Stimulated activated CD4-positive, alpha-beta T cell treated with anti-CD3 and anti-CD28 coated beads, TNF-alpha, amount 100 ng/mL, for 4 hours (primary cell): ENCODE measurements at places on chromosomes 7 and 10.

GRCh38 chr7:129530795-129531391 lies 28.6 kb downstream of the SMKR1 start:
- no peak for DNase-seq

- DNase-seq: no peak
These were observed 58.6 kb upstream of the KCNIP2 start for GRCh38 chr10:101902032-101902819.

DNA sequence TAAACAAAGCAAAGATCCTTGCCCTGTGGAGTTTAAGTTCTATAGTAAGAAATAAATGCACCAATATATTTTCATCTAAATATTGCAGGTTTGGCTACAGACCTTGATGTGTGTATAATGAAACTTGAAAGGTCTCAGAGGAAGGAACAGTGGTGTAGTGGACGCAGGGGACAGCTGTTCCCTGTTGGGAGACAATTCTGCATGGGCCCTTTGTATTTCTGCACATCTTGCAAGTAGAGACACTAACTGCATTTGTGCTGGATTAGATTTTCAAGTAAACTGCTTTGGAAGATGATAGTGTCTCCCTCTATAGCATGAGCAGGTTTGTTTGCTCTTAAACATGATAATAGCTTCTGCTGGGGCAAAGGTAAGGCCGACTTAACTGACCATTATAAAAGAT lies 57.5 kb upstream of the FAM133B start:
- DNase-seq: no peak

DNA sequence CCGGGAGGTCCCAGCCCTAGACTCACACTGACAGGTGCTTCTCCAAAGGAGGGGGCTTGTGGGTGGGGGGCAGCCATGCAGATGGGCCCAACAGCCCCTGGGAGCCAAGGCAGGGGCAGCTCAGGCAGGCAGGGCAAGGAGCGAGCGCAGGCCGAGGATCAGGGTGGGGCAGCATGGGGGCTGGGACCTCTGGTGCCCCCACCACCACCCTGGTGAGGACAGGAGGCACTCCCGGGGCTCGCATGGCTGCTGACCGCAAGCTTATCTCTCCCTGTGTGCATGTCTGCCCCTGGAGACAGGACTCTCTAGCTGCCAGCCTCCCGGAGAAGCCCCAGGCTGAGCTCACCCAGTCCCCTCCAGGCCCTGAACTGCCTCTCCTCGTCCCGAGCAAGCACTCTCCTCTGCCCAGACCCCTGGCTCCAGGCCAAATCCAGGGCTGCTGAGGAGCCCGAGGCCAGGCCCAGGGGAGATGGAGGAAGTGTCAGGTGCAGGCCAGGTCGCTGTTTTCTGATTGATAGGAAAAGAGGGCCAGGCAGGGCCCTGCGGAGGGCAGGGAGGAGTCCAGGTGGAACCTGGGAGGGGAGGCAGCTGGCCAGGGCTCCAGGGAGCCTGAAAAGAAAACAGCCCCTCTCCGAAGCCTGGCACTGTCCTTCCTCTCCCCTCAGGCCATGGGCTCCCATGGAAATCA lies 39.0 kb downstream of the PDGFA start:
- no peak for DNase-seq

GRCh38 chr10:83917537-83918506 lies 221.5 kb upstream of the GHITM start:
- no peak for DNase-seq

- no peak for DNase-seq
These were observed 349.5 kb upstream of the ZNF32 start for GRCh38 chr10:43998021-43998809.

GRCh38 chr10:132848291-132848701 lies 62.3 kb upstream of the NKX6-2 start:
- no peak for DNase-seq

DNA sequence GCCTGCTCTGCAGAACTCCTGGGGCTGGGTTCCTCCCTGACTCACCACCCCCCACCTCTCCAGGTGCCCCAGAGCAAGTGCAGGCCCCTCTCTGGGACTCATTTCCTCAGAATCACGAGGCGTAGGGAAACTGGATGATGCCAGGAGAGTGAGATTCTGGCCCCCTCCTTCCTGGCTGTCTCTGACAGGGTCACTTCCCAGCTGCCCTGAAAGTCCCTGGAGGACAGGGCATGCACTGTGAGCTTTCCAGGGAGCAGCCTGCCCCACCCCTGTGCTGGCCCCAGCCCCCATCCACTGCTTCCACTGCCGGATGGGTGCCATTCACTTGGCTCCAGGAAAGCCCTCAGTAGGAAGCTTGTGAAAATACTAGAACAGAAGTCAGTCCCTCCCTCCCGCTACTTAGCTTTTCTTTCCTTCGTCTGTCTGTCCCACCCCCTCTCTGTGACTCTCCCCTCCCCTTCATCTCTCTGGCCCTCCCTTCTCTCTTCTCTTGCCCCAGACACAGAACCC lies 10.4 kb downstream of the TACR2 start:
- DNase-seq: no peak

DNA sequence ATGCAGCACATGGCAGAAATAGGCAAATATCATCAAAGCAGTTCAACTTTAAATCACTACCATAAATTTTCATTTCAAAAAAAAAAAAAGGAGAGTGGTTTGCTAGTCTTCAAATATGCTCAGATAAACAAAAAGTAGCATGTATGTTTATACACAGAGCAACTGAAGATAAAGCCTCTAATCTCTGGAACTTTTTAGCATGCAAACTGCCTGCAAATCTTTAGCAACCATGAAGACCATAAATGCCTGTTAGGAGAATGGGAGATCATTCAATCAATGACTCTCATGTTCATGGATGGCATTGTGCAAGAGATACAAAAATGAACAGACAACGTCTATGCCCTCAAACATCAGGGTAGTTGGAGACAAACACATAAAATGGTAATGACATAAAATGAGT lies 57.3 kb downstream of the ORC5 start:
- DNase-seq: no peak

DNA sequence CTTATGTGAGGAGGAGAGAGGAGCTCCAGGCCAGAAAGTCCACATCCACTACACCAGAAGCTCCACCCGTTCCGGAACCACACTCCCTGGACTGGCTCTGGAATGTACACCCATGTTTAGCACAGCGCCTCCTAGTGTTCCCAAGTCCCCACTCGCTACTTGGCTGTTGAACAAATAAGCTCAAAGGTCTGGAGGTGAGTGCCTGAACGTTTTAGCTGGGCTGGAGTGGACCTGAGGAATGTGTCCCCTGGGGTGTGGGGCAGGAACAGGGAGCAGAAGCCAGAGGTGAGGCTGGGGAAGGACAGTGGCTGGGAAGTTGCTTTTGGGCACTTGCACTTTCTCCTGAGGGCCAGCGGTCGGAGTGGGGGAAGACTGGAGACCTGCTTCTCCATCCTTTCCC lies 164.1 kb upstream of the CDCA7L start:
- DNase-seq: no peak

DNA sequence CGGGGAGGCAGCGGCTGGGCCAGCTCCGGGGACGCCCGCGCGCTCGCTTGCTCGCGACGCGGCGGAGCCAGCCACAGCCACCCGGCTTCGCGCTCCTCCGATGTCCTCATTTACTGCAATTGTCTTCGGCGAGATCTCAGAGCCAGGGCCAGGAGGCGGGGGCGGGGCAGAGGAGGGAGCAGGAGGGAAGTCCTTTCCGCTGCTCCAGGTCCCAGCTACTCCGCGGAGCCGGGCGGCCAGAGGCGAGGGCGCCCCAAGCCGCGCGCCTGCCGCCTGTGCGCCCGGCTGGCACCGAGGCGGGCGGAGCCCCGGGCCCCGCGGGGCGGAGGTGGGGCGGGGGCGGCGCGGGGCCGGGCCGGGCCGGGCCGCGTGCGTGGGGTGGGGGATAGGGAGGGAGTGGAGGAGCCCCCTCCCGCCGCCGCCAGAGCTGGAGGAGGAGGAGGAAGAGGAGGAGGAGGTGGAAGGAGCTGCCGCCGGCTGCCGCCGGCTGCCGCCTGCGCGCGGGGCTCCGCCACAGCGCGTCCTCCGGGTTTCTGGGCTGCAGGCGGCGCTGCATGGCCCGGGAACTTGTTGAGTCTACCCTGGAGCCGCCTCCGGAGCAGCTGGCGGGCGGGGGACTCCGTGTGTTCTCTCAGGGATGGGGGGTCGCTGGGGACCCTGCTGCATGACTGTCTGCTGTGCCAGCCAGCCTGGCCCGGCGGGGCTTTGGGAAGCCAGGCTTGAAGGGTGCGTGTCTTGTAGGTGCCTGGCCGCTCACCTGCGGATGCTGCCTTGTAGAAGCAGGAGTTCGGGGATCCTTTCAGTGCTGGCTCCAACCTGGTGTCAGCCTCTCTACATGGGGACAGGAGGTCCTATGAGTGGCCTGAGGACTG lies at the start of gene INSYN2A:
Gene INSYN2A, minus strand, starts transcription at position 310 of the 872 bp plus-strand sequence. CDS start 20,196 bp downstream, outside the sequence.
- DNase-seq: no peak

GRCh38 chr10:80289451-80290287 lies at the start of gene MAT1A:
Gene MAT1A, minus strand, starts transcription at chr10:80289658. Its CDS starts 235 bp downstream, at chr10:80289423.
- DNase-seq: no peak

GRCh38 chr10:9195385-9195784 lies 1140.9 kb downstream of the GATA3 start:
- DNase-seq: no peak

DNA sequence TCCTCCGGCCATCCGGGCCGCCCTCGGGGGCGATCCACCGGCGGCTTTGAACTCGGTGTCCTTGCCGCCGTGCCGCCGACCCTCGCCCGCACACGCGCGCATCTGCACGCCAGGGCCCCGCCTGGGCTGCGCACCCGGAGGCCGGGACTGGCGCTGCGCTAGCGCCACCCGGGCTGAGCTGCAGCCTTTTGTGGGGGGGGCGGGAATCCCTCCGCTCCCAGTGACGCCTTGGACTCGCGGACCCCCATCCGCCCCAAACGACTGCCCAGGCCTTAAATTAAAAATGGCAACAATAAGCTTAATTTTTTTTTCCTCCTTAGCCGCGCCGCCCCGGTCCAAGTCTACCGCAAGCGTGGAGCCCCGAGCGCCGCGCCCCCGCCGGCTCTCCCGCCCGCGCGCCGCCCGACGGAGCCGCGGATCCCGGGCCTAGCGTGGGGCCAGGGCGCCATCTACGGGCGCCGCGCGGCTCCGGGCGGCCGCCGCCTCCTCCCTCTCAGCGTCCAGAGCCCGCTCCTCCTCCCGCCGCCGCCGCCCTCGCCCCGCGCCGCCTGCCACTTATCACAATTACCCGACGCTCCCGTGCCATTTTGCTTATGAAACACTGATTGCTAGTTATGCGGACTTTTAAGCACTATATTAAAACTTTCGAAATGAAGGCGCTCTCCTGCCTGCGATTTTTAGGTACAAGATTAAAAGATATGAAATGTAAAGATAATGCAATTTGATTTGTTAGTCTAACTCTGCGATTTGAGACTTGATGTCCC lies 7.5 kb upstream of the EBF3 start:
- DNase-seq: no peak

DNA sequence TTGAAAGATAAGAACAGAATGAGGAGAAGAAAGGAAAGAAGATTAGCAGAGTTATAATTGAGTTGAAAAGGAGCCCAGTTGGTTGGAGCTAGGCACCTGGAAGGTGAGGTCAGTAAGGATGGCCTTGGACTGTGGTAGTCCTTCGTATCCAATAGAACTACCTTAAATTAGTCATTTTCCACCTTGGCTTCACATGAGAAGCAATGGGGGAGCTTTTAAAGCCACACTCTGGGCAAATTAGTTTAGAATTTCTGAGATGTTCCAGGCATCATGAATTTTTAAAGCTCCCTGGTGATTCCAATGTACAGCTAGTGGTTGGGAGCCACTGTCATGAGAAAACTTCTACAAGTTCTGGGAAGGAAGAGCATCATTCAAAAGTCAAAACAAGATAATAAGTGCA lies 27.3 kb upstream of the CYP3A5 start:
- DNase-seq: no peak

GRCh38 chr10:88934900-88935672 lies 17.5 kb downstream of the ACTA2 start:
- peak; percentile 58 for DNase-seq

- DNase-seq: no peak
These were observed 33.9 kb upstream of the EEPD1 start for GRCh38 chr7:36119005-36119706.

- DNase-seq: no peak
These were observed 119.3 kb downstream of the NRP1 start for GRCh38 chr10:33215154-33215553.

DNA sequence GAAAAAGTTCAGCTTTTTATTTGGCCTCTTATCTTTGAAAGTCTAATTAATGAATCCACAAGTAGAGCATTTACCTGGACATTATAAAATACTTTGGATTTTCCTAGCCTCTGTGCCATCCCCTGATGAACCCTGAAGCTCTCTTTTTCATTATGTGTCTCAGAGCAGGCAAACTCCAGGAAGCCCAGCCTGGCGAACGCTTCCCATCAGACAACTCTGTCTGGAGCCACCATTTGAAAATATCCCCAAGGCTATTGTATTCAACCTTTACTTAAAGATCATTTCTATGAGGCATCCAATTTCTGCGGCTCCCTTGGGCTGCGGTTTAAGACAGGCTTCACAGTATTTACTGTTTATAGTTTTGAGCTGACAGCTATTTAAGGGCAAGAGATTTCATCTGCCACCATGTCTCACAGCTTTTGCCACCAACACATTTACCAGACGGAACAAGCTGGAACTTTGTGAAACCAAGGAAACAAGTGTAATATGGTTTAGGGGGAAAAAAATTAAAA lies 257.2 kb upstream of the GLI3 start:
- DNase-seq: no peak

DNA sequence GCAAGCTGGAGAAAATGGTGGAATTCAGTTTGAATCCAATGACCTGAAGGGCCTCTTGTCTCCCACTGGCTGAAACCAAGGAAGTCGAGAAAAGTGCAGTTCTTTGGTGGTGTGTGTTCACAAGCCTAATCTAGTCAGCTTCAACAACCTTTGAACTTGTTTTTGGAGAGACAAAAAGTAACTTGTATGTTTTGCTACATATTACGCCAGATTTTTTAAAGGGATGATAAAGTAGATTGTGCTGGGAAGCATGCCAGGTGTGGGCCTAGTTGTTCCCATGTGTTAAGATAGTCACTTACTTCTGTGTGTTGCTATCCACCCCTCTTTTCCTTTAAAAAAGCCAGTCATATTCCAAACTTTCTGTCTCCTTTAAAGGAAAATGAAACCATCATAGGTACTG lies 79.7 kb upstream of the FAM3C start:
- DNase-seq: no peak
